Muscle of arm (tissue), 14 donors: ENCODE measurements at places on chromosomes 16 and 17. TPM values are rescaled to one million over a fixed set of nuclear protein-coding genes. Genes with fewer than 3 reads are reported as not detected.

GRCh38 chr16:2428051-2428783, 1.0 kb upstream of the CCNF start:
- peak; percentile 64 for DNase-seq

MAPT gene
- polyA plus RNA-seq: 7.2 TPM

- no peak for DNase-seq
Observed at GRCh38 chr16:48676836-48677235, 66.9 kb upstream of the N4BP1 start.

DNA sequence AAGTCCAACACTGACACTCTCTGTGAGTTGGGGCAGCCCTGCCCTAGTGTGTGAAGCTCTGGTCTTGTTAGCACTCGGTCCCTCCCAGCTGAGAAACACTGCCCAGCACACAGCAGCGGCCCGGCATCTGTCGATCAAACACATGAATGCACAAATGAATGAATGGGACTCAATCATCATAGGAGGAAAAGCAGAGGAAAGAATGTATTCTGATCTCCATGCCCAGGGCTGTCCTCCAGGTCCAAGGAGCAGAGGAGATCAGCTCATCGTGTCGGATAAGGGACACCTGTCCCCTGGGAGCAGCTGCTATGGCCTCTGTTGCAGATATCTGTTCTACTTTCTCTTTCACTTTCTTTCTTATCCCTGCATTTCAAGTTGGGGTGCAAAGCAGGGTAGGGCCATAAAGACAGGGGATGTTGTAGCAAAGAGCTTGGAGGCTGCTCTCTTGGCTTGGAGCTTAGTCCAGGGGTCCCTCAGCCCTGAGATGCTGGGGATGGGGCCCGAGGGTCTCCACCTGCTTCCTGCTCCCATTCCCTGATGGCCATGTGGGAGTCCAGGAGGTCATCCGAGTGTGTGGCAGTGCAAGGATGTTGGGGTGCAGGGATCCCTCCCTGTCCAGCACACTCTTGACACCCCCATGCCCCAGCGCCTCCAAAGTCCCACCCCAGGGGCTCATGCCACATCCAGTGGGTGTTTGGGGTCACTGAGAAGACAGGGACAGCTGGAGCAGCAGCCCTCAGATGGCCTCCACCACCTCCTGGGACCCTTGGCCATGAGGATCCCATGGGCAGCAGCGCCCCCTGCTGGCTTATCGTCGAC, 88.2 kb downstream of the IRF8 start:
- DNase-seq: no peak

- DNase-seq: no peak
Observed at GRCh38 chr17:45672301-45672700, 111.8 kb upstream of the CRHR1 start.

GRCh38 chr16:8887431-8887765, 5.2 kb downstream of the LITAFD start:
- no peak for DNase-seq
